Fibroblast of the aortic adventitia (primary cell): ENCODE measurements at places on chromosomes 5 and 9.

- no peak for DNase-seq
Measured at GRCh38 chr5:119879446-119879845, 250.1 kb downstream of the FAM170A start.

GRCh38 chr9:70159630-70160029 is 99.1 kb upstream of the SMC5 start:
- DNase-seq, result no peak

DNA sequence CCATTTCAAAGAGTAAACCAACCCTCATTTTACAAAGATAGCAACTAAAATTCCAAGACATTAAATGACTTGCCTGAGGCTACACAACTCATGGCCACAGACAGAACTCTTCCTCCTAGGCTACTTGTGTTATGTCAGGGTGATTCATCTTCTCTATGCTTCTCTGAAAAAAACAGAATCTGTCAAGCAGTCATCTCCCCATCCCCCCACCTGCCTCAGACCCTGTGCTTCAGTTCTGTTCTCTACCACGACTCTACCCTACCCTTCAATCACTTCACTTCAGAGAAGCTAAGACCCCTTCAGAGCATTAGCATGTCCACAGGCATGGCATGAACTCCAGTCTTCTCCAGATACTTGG is 277.7 kb upstream of the PTGER4 start:
- DNase-seq, result no peak

DNA sequence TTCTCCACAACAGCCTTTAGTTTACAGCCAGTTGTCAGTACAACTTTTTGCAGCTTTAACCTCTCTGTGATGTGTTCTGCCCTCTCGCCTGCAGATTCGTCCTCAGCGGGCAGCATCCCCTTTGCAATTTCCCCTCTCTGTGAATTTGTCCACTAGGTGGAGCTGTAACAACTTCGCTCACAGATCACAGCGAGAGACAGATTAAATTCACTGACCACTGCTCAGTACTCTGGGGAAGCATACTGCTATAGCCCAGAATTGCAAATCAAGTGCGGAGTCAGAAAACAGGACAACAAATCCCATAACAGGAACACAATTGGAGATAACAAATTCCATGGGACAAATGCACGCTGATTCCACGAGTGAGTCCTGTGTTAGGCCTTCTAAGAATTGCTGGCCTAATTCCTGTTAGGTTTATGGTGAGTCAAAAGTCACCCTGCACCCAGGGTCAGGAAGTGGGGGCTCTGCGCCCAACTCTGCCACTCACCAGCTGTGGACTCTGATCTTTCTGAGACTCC is 2124.9 kb downstream of the MAT2B start:
- peak; percentile 9 for DNase-seq

- peak; percentile 83 for DNase-seq
Measured at GRCh38 chr9:110623462-110624025, 44.0 kb upstream of the SVEP1 start.

DNA sequence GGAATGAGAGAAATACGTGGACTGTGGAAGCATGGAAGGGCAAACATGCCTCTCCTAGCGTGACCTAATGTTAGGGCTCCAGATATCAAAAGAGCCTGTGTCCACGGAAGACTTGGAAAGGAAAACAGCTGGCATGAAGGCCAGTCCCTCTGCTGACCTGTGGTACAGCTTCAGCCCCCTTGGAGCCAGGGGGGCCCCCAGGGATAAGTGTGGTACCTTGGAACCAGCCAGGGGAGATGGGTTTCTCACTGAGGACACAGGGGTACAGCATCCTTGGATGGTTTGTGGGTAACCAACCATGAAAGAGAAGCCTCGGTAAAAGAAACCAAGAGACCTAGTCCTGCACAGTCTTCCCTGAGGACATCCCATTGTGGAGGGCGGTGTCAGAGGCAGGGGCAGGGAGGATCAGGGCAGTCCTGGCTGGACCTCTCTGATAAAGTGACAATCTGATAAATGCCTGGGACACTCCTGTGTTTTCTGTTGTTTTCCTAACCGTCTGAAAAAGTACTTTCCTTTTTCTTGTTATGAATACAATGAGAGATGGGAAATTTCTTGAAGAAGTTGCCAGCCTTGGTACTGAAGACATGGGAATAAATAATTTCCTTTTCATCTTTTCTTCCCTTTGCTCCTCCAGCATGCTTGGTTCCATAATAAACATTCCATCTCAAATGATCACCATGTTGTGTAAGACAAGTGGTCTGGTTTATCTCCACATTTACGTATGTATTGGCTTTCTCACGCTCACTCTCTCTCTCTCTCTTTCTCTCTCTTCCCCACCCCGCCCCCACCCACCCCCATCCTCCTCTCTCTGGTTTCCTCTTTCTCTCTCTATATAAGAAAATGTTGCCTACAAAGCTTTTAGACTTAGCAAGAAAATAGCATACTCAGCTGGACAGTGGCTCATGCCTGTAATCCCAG is 102.1 kb downstream of the SUSD1 start:
- peak; percentile 99 for DNase-seq

GRCh38 chr5:151663617-151664293 is 23.0 kb downstream of the SPARC start:
- peak; percentile 55 for DNase-seq

- peak; percentile 31 for DNase-seq
Measured at GRCh38 chr9:16246785-16247184, 623.7 kb downstream of the BNC2 start.

- DNase-seq, result peak; percentile 62
Measured at GRCh38 chr9:14661421-14662059, 31.7 kb downstream of the ZDHHC21 start.

GRCh38 chr5:169356811-169357210 is 55.9 kb upstream of the SLIT3 start:
- no peak for DNase-seq

- no peak for DNase-seq
Measured at GRCh38 chr9:88915916-88916315, 75.4 kb upstream of the S1PR3 start.

GRCh38 chr9:32899181-32899580 is 102.2 kb downstream of the APTX start:
- DNase-seq, result no peak

GRCh38 chr9:124780757-124781151 is 3.8 kb downstream of the OLFML2A start:
- DNase-seq, result no peak

- peak; percentile 12 for DNase-seq
Measured at GRCh38 chr5:146947181-146947941, 68.8 kb upstream of the PPP2R2B start.

- no peak for DNase-seq
Measured at GRCh38 chr9:131273856-131274673, 2.2 kb downstream of the FAM78A start.

DNA sequence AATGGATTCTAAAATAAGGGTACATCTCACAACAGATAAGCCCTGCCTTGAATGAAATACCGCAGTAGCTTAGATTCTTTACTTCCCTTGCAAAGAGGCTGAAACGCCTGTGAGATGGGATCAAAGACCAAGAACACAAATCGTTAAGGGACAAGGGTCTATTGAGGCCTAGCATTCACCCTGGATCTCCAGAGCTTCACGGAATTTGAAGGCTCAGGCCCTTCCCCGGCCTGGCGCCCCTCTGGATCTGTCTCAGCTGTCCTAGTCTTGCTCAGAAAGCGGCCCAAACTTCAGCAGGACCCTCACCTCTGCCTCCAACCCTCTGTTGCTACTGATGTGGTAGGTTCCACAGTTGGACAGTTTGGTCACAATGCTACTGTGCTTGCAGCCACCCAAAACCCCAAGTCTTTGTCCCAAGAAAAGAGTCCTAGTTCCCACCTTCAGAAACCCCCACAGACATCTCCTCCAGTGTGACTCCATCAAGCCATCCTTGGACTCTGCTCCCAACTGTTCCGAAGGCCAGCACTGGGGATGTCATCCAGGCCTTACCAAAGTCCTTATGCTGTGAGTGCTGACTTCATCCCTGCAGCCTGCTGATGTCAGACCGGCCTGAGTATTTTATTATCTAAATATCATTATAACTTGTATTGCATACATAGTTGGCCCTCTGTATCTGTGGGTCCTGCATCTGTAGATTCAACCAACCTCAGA is 9.4 kb downstream of the CORO2A start:
- no peak for DNase-seq

GRCh38 chr9:83334320-83334719 is 203.9 kb downstream of the FRMD3 start:
- DNase-seq, result peak; percentile 92

GRCh38 chr5:170220191-170220590 is 12.6 kb upstream of the C5orf58 start:
- no peak for DNase-seq

- DNase-seq, result no peak
Measured at GRCh38 chr5:109469896-109470662, 60.3 kb upstream of the PJA2 start.

DNA sequence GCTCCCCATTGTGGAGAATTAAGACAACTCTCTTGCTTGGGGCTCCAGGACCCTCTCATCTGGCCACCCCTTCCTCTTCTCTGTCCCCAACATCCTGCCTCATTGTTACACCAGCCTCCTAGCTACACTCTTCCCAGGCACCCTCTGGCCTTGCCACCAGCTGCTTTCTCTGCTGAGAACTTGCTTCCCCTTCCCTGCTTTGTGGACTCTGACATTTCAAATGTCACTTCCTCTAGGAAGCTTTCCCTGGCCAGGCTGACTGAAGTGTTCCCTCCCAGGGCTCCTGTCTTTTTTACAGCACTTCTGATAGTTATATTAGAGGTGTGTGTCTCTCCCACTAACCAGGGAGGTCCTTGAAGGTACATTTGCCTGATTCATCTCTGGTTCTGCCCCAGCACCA is 194.0 kb upstream of the KLF4 start:
- DNase-seq, result no peak

DNA sequence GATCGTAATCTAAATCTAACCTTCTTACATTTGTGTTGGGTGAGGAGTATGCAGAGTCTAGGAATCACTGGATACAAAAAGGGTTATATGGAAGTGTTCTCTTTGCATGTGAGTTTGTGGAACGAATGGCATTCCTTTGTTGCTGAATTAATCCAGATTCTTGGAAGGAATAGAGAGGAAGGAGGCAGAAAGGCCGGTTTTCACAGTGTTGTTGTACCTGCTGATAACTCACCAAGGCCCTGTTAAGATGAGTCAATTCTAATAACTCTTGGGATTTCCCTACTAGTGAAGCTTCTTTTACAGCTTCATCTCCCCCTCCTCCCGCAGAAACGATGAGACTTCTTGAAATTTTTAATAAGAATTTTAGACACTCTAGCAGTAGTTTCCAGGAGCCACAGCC is 84.0 kb downstream of the ZSWIM6 start:
- peak; percentile 37 for DNase-seq

GRCh38 chr5:116428966-116429365 is 145.7 kb downstream of the SEMA6A start:
- DNase-seq, result no peak

DNA sequence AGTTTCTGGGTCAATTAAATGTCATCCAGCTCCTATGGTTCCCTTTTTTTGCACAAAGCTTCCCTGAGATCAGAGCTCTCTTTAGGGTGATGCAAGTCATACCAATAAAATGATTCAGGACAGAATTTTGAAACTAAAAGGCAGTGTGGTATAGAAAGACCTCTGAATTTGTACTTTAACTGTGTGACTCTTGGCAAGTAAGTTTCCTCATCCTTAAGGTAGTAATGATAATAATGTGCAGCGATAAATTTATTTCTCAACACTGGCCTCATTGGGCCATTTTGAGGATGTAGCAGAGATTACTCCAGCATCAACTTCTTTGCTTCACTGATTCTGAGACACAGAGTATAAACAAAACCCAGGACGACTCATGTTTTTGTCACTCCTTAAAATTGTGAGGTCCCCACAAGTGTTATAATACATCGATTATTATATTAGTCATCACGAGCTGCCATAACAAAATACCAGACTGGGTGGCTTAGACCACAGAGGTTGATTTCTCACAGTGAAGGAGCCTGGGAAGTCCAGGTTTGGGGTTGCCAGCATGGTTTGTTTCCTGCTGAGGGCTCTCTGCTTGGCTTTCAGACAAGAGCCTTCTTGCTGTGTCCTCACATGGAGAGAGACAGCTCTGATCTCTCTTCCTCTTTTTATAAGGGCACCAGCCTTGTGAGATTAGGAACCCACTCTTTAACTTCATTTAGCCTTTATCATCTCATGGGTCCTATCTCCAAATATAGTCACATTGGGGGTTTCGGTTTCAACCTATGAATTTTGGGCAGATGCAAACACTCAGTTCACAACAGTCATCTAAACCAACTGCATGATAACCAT is 293.0 kb downstream of the ZNF608 start:
- peak; percentile 51 for DNase-seq

DNA sequence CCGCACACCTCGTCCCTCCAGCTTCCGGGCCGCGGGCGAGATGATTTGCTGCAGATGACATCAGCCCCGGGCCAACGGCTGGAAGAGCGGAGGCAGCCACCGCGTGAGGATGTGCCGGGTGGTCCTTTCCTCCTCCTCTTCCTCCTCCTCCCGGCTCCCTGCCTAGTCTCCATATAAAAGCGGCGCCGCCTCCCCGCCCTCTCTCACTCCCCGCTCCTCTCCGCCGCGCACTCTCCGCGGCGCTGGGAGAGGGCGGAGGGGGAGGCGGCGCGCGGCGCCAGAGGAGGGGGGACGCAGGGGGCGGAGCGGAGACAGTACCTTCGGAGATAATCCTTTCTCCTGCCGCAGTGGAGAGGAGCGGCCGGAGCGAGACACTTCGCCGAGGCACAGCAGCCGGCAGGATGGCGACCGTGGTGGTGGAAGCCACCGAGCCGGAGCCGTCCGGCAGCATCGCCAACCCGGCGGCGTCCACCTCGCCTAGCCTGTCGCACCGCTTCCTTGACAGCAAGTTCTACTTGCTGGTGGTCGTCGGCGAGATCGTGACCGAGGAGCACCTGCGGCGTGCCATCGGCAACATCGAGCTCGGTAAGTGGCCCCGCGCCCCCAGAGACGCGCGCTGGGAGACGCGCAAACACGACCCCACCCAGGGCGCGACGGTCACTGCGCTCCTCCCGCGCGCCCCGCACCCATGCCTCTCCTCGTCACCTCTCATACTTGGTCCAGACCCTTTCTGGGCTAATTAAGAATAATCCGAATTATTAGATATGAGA is at the start of gene MAP1B:
MAP1B (plus strand) TSS at position 345 of the 770 bp plus-strand sequence; CDS start at position 402, 57 bp downstream.
- peak; percentile 64 for DNase-seq

GRCh38 chr5:34919077-34919476 is 3.6 kb downstream of the BRIX1 start:
- no peak for DNase-seq

DNA sequence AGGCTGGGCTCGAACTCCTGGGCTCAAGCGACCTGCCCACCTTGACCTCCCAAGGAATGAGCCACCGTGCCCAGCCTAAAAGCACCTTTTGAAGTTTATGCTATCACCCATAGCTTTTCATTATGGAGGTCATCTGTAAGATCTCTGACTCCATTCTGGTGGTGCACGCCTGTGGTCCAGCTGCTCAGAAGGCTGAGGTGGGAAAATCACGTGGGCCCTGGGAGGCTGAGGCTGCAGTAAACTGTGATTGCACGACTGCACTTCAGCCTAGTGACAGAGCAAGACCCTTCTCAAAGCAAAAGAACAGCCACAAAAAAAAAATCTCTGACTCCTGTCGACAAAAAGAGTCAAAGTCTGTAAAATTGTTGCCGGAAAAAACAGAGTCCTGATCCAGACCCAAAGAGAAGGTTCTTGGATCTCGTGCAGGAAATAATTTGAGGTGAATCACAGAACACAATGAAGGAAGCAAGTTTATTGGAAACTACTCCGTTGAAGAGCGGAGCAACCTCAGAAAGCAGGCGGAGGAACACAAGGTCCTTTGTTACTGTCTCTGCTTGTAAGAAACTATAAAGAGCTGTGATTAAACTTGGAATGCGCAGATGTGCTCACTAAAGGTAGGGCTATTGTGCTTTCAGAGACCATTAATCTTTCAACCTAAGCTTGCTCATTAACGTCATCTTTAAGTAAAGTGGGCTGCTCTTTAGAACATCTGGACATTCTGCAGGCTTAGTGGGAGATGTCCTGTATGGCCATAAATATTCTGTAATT is 2.0 kb upstream of the HAUS6 start:
- DNase-seq, result no peak
